Activated CD4-positive, alpha-beta memory T cell treated with anti-CD3 and anti-CD28 coated beads for 36 hours (primary cell): ENCODE measurements at places on chromosomes 16 and 17.

- DNase-seq: no peak
These were observed 1.9 kb upstream of the ECI1 start for GRCh38 chr16:2253293-2253692.

DNA sequence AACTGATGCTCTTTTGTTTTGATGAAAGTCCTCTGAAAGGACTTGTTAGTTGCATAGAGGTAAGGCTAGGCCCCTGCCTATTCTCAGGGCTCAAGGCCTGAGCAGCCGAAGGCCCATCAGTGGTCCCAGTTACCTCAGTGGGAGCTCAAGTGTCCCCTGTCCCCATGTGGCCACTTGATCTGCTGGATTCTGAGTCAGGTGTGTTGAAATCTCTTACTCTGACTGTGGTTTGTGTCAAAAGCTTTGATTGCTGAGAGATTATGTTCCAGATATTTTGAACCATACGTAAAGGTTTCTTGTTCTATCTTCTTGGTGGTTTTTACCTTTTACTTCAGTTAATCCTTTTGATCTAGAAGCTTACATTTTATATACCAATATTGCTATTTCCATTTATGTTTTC lies 191.7 kb downstream of the LGALS9B start:
- DNase-seq: no peak

- DNase-seq: no peak
These were observed 217.0 kb upstream of the CIBAR2 start for GRCh38 chr16:85329059-85329812.

- DNase-seq: no peak
These were observed 681.4 kb downstream of the CDH11 start for GRCh38 chr16:64440421-64440831.

- DNase-seq: no peak
These were observed 12.3 kb downstream of the RAI1 start for GRCh38 chr17:17693253-17694168.

DNA sequence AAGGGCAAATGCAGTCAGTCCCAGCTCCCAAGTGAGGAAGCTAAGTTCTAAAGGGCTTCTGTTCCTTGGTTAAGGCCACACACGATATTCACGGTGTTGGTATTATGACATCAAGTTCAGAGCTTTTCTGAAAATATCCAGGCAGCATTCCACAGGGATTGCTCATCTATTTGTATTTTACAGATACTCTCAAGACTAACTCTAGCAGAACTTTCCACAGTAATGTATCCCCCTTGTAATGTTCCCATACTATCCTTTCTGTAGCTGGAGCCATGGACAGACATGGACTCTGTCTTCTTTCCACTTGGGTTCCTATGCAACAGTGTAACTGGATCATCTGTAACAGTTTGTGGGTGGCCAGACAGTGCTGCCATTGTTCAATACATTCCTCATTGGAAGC lies 13.5 kb downstream of the SDR42E1 start:
- DNase-seq: no peak
